ENCODE measurements at places on chromosomes 7 and 10. TPM values are rescaled to one million over a fixed set of nuclear protein-coding genes. Genes with fewer than 3 reads are reported as not detected.

Gene EFCAB10
- not detected for total RNA-seq

Gene INHBA
- total RNA-seq: 18.2 TPM

Gene BTBD16
- total RNA-seq: not detected

Gene TEX36
- total RNA-seq: not detected

Gene IQUB
- total RNA-seq: 0.50 TPM

Gene GDF2
- not detected for total RNA-seq

Gene ELOVL3
- total RNA-seq: not detected

Gene MBL2
- total RNA-seq: not detected

Gene EVX1
- total RNA-seq: not detected

Gene TFR2
- 0.33 TPM for total RNA-seq

Gene BTAF1
- total RNA-seq: 64.1 TPM

Gene TAS2R16
- not detected for total RNA-seq

Gene DLX5
- not detected for total RNA-seq

Gene SEMA3E
- 2.0 TPM for total RNA-seq

Gene ZPBP
- not detected for total RNA-seq

Gene C10orf67
- 0.11 TPM for total RNA-seq

Gene CEP55
- 117 TPM for total RNA-seq

Gene NPS
- total RNA-seq: not detected

Gene SEMA3C
- 345 TPM for total RNA-seq

Gene GFRA1
- not detected for total RNA-seq

Gene SNCG
- 7.5 TPM for total RNA-seq

Gene MMP21
- under 0.01 TPM for total RNA-seq

Gene TMEM236
- total RNA-seq: 0.11 TPM

Gene COPG2
- total RNA-seq: 39.0 TPM

Gene VIM
- total RNA-seq: 6,217 TPM

Gene GIMAP5
- total RNA-seq: under 0.01 TPM

Gene UROS
- total RNA-seq: 69.7 TPM

Gene SCIN
- under 0.01 TPM for total RNA-seq

Gene DRGX
- total RNA-seq: not detected

Gene ITPRID1
- total RNA-seq: not detected

Gene PRTFDC1
- total RNA-seq: 22.9 TPM

Gene TRIL
- total RNA-seq: 0.25 TPM

Gene ING3
- total RNA-seq: 23.1 TPM

Gene INMT
- total RNA-seq: 0.11 TPM

Gene EPC1
- total RNA-seq: 22.0 TPM

Gene CLCN1
- not detected for total RNA-seq
